Effector memory CD8-positive, alpha-beta T cell (primary cell): ENCODE measurements at places on chromosomes 1 and 21.
A peak's percentile ranks its signal among the peaks of the same experiment; 100 is the strongest.

DNA sequence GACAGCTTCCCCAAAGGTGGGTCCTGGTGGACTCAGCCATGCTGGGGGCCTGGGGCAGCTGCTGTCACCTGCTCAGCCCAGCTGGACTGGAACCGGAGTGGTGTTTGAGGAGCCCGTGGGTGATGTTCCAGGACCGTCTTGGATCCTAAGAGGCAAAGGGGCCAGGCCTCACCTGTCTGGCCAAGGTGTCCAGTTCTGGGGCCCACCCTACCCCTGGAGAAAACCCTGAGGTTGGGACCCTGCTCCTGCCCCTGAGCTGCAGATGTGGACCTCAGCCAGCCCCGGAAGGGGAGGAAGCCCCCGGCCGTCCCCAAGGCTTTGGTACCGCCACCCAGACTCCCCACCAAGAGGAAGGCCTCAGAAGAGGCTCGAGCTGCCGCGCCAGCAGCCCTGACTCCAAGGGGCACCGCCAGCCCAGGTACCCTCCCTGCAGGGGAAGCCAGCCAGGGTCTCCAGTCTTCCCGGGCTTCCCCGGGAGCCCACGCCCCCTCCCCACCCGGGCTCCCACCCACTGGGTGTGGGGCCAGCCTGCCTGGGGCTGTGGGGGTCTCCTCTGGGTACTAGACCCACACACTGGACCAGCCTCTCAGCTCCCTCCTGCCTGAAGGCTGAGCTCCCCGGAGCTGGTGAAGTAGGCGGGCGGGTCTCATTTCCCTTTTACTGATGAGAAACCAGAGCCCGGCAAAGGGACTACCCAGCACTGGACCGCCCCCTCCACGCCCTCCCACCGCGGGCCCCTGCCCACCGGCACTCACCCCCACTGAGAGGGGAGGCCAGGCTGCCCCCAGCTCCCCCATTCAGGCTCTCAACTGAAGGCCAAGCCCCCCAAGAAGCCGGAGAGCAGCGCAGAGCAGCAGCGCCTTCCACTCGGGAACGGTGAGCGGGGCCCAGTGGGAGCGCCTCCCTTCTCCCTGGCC, 1.3 kb downstream of the AIRE start:
- peaks cover 3% of the 10 kb centered on the region for H3K36me3 ChIP-seq
- no peak overlapping the region for H3K4me3 ChIP-seq
- H3K27me3 ChIP-seq: peaks cover 6% of the 10 kb centered on the region
- no peak overlapping the region for H3K27ac ChIP-seq
- no peaks in the 10 kb centered on the region for H3K4me1 ChIP-seq

DNA sequence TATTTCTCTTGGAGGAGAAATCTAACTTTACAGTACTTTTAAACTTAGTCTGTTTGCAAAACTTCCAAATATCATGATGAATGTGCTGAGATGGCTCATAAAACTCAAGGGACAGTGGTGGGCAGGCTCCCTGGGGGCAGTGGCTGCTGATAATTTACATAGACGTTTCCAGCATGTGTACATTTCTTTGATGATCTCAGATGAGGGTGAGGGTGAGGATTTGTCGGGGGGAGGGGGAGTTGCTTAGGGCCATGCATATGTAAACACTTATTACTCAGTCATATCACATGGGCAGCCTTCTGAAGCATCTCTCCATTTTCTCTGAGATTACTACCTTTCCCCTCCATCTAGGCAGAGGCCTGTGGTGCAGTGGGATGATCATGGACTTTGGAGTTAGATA, 152.9 kb upstream of the HMGB4 start:
- no peaks in the 10 kb centered on the region for H3K36me3 ChIP-seq
- no peaks in the 10 kb centered on the region for H3K4me1 ChIP-seq
- H3K27ac ChIP-seq: no peak overlapping the region
- peaks cover 86% of the 10 kb centered on the region for H3K27me3 ChIP-seq
- DNase-seq: no peak

- no peaks in the 10 kb centered on the region for H3K4me1 ChIP-seq
- H3K27ac ChIP-seq: no peak overlapping the region
- no peak overlapping the region for H3K4me3 ChIP-seq
- no peak for DNase-seq
- no peaks in the 10 kb centered on the region for H3K36me3 ChIP-seq
Observed at GRCh38 chr1:166017395-166017794, 149.4 kb downstream of the FAM78B start.

DNA sequence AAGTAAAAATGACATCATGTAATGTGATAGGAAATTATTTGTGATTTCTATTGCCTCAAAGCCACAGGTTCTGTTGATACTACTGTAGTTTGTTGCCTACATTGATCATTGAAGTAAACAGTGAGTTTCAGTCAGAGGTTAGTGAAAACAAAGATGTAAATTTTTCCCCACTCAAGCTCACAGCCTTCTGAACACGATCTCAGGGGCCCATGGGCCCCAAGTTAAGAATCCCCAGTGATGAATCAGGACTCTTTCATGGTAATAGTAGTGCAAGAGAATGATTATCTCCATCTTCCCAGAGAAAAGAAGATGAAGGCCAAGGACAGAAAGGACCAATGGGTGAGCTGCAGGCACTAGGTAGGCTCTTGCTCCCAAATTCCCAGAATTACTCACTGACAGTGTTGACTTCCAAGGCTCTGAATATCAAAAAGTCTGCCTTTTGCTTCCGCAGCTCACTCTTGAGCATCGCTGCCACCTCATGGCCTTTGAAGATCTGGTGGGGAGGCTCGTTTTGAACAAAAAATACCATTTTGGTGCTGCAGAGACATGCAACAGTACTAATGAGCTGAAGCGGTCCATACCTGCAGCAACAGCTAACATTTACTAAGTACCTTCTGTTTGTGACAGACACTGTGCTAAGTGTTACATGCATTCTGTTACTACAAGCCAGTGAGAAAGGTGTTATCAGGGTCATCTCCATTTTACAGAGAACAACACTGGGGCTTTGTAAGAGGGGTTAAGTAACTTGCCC, 113.3 kb downstream of the KIAA0319L start:
- H3K27me3 ChIP-seq: no peaks in the 10 kb centered on the region
- no peaks in the 10 kb centered on the region for H3K4me1 ChIP-seq
- H3K4me3 ChIP-seq: no peak overlapping the region
- H3K36me3 ChIP-seq: peaks cover 37% of the 10 kb centered on the region
- no peak for DNase-seq

- H3K27me3 ChIP-seq: peaks cover 11% of the 10 kb centered on the region
- H3K36me3 ChIP-seq: no peaks in the 10 kb centered on the region
- H3K27ac ChIP-seq: peak overlapping the region; percentile 94
- DNase-seq: no peak
- peaks cover 19% of the 10 kb centered on the region for H3K4me1 ChIP-seq
Observed at GRCh38 chr1:3674100-3675094, 22.1 kb downstream of the TP73 start.

DNA sequence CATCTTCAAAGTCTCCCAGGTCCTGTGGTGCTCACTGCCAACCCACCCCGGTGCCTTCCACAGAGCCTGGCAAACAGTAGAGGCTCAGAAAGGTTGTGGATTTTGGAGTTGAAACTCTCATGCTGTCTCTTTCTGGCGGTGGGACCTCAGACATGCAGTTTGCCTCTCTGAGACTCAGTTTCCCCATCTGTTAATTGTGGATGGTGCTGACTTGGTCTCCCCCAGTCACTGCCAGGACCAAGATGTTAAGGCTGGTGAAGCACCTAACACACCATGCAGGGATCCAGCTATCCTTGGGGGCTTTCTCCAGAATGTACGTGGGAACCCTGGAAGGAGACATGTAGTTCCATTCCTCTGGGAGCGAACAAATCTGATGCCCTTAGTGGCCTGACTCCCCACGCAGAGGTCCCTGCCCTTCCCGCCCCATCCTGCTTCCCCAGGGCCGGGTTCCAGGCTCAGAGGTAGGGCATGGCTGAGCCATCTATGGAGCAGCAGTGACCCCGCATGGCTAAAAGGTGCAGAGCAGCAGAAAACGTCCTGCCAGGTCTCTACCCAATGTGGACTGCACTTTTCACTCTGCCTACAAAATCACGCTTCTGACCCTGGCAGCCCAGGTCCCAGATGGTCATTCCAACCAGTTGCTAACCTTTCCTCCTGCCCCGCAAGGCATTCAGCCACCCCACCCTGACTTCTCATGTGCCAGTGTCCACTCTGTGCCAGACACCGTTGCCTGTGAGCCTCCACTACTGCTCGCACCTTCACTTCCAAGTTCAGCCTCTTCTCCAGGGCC, 9.2 kb upstream of the TTC22 start:
- H3K4me3 ChIP-seq: no peak overlapping the region
- H3K4me1 ChIP-seq: peaks cover 54% of the 10 kb centered on the region
- H3K27ac ChIP-seq: peak overlapping the region; percentile 13

DNA sequence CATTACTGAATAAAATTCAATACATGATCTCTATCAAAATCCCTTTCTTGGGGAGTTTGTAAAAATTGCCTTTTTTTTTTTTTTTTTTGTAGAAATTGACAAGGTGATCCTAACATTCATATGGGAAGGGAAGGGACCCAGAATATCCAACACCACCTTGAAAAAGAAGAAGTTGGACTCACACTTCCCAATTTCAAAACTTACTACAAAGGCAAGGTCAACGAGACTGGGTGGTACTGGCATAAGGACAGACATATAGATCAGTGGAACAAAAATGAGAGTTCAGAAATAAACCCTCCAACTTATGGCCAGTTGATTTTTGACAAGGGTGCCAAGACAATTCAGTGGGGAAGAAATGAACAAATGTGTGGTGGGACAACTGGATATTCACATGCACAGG, 31.4 kb upstream of the CLSTN1 start:
- no peak for DNase-seq
- peaks cover 9% of the 10 kb centered on the region for H3K36me3 ChIP-seq
- H3K27ac ChIP-seq: no peak overlapping the region
- H3K4me1 ChIP-seq: peaks cover 2% of the 10 kb centered on the region

- no peak for DNase-seq
- H3K4me3 ChIP-seq: no peak overlapping the region
- peaks cover 9% of the 10 kb centered on the region for H3K4me1 ChIP-seq
- H3K27me3 ChIP-seq: no peaks in the 10 kb centered on the region
Observed at GRCh38 chr21:45988366-45989347, 7.1 kb downstream of the COL6A1 start.

GRCh38 chr1:153771841-153772593, 3.2 kb upstream of the SLC27A3 start:
- DNase-seq: no peak
- H3K4me1 ChIP-seq: peaks cover 17% of the 10 kb centered on the region
- no peak overlapping the region for H3K27ac ChIP-seq

GRCh38 chr1:216815260-216816131, 92.3 kb upstream of the ESRRG start:
- no peak overlapping the region for H3K27ac ChIP-seq
- no peaks in the 10 kb centered on the region for H3K4me1 ChIP-seq
- H3K36me3 ChIP-seq: no peaks in the 10 kb centered on the region
- no peak overlapping the region for H3K4me3 ChIP-seq

DNA sequence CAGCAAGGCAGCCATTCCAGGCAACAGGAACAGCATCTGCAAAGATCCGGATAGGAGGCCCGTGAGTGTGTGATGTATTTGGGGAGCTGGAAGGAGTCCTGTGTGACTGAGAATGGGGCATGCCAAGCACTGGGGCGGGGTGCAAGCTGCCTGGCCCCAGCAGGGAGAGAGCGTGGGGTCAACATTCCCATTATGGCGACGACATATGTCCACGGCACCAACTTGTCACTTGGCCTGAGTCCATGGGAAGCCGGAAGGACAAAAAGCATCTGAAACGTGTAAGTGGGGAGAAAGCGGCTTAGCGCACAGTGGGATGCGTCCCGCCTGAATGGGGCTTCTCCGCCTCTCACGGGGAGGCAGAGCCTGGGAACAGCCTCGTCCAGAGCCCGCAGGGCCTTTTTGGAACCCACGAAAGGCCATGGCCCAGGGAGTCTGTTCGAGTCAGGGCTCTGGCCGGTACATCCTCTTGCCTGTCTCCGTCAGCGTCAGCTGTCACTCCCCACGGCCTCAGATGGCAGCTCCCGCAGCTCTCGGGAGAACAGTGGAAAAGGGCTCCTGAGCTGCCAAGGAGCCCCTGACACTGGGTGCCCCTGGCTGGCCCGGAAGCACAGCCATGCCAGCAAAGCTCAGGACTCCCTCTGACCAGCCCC, 12.4 kb downstream of the EPHB2 start:
- H3K4me3 ChIP-seq: no peak overlapping the region
- H3K27ac ChIP-seq: no peak overlapping the region
- peaks cover 4% of the 10 kb centered on the region for H3K36me3 ChIP-seq

DNA sequence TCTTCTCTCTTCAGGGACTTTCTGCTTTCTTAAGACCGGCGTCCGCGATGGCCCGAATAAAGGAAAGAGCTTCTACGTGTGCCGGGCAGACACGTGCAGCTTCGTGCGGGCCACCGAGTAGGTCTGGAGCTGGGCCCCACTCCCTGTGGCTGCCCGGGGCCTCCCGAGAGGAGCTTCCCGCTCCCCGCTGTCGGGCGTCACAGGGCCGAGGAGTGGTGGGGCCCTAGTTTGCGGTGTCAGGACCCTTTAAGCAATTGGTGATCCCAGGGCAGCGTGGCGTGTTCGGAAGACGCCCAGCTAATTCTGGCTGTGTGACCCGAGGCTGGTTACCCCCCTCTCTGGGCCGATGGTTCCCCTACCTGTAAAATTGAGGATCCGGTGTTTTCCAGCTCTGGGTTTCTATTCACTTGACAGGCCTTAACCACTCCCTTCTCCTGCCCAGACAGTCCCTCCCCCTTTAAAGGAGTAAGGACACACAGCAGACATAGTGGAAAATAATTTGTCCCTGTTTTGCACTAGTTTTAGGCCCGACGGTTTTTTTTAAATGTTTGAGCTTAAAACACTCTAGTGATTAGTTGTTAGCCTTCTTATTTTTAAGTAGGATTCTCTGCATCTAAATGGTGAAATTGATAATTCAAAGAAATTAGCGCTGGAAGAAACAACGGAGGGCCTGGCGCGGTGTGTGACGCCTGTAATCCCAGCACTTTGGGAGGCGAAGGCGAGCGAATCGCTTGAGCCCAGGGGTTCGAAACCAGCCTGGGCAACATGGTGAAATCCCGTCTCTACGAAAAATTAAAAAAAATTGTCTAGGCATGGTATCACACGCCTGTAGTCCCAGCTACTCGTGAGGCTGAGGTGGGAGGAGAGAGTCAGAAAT, 553 bp downstream of the TTF2 start:
- H3K36me3 ChIP-seq: peaks cover 11% of the 10 kb centered on the region
- peaks cover 13% of the 10 kb centered on the region for H3K4me1 ChIP-seq
- H3K27me3 ChIP-seq: no peaks in the 10 kb centered on the region
- H3K27ac ChIP-seq: no peak overlapping the region

- no peaks in the 10 kb centered on the region for H3K36me3 ChIP-seq
- peak; percentile 50 for DNase-seq
- no peaks in the 10 kb centered on the region for H3K4me1 ChIP-seq
- H3K27ac ChIP-seq: peak overlapping the region; percentile 88
Observed at GRCh38 chr1:51535006-51535592, 16.0 kb upstream of the EPS15 start.

GRCh38 chr1:39378377-39378776, 113.1 kb upstream of the BMP8A start:
- H3K27ac ChIP-seq: no peak overlapping the region
- no peaks in the 10 kb centered on the region for H3K27me3 ChIP-seq
- no peak for DNase-seq
- H3K36me3 ChIP-seq: peaks cover 81% of the 10 kb centered on the region
- no peak overlapping the region for H3K4me3 ChIP-seq
- H3K4me1 ChIP-seq: peaks cover 11% of the 10 kb centered on the region
